Activated naive CD8-positive, alpha-beta T cell treated with anti-CD3 and anti-CD28 coated beads, Interleukin-2, amount 10 ng/mL, durations not matched to agents 7 days and 5 days (primary cell): ENCODE measurements at places on chromosomes 1 and 21. TPM values are rescaled to one million over a fixed set of nuclear protein-coding genes. Genes with fewer than 3 reads are reported as not detected.

The PODN gene
- not detected for total RNA-seq

The FCMR gene
- total RNA-seq: 145 TPM

The KRTAP12-1 gene
- not detected for total RNA-seq

The SLC16A4 gene
- total RNA-seq: 0.23 TPM

The EIF4G3 gene
- 34.9 TPM for total RNA-seq

The SYPL2 gene
- total RNA-seq: not detected

The LENEP gene
- 1.1 TPM for total RNA-seq

The GREM2 gene
- total RNA-seq: not detected

The PRDM16 gene
- not detected for total RNA-seq

The BTBD19 gene
- 5.2 TPM for total RNA-seq

The FMOD gene
- not detected for total RNA-seq

The CD1E gene
- total RNA-seq: not detected

The C8A gene
- not detected for total RNA-seq

The MNDA gene
- total RNA-seq: 0.31 TPM

The FAM151A gene
- not detected for total RNA-seq

The TCHH gene
- 0.06 TPM for total RNA-seq

The DRAXIN gene
- 3.5 TPM for total RNA-seq

The SPRR4 gene
- total RNA-seq: not detected

The TIE1 gene
- 0.23 TPM for total RNA-seq

The FCRL1 gene
- total RNA-seq: 0.50 TPM

The FOXJ3 gene
- 59.1 TPM for total RNA-seq

The EVA1C gene
- total RNA-seq: 9.3 TPM
